ENCODE measurements at places on chromosomes 7 and 10. TPM values are rescaled to one million over a fixed set of nuclear protein-coding genes. Genes with fewer than 3 reads are reported as not detected.

ITIH5 gene
- total RNA-seq: 3.6 TPM

CHPF2 gene
- total RNA-seq: 123 TPM

SPDYE9 gene
- not detected for total RNA-seq

PRTFDC1 gene
- 15.8 TPM for total RNA-seq

RPEL1 gene
- total RNA-seq: not detected

NYAP1 gene
- total RNA-seq: 2.3 TPM

TBX20 gene
- total RNA-seq: 4.3 TPM

CFAP46 gene
- 0.20 TPM for total RNA-seq

AMZ1 gene
- 0.50 TPM for total RNA-seq

GNG11 gene
- total RNA-seq: 8.5 TPM

LIPN gene
- not detected for total RNA-seq

LRRC4 gene
- total RNA-seq: 0.03 TPM

CUBN gene
- total RNA-seq: 3.4 TPM

PODXL gene
- 1.6 TPM for total RNA-seq

PTPRN2 gene
- 0.26 TPM for total RNA-seq

SCIN gene
- 0.23 TPM for total RNA-seq

MYO3A gene
- total RNA-seq: not detected

BNIP3 gene
- 270 TPM for total RNA-seq

SLC26A4 gene
- total RNA-seq: 0.56 TPM

AQP1 gene
- total RNA-seq: 335 TPM

NUDCD3 gene
- 113 TPM for total RNA-seq

FOXI2 gene
- not detected for total RNA-seq

CPEB3 gene
- total RNA-seq: 1.1 TPM

STEAP1 gene
- 62.2 TPM for total RNA-seq

CAV1 gene
- 405 TPM for total RNA-seq

EPHB4 gene
- 74.9 TPM for total RNA-seq

ZNF277 gene
- 35.6 TPM for total RNA-seq

POU6F2 gene
- not detected for total RNA-seq
